ENCODE measurements at places on chromosomes 12 and 14.

GRCh38 chr12:120367924-120368788 lies 808 bp downstream of the MSI1 start:
- DNase-seq: no peak

- no peak for DNase-seq
These were observed 4.2 kb downstream of the ACVR1B start for GRCh38 chr12:51955702-51956101.

- DNase-seq: no peak
These were observed 9.6 kb downstream of the ACADS start for GRCh38 chr12:120735181-120735580.

GRCh38 chr12:77116277-77116676 lies 50.9 kb upstream of the E2F7 start:
- DNase-seq: no peak

DNA sequence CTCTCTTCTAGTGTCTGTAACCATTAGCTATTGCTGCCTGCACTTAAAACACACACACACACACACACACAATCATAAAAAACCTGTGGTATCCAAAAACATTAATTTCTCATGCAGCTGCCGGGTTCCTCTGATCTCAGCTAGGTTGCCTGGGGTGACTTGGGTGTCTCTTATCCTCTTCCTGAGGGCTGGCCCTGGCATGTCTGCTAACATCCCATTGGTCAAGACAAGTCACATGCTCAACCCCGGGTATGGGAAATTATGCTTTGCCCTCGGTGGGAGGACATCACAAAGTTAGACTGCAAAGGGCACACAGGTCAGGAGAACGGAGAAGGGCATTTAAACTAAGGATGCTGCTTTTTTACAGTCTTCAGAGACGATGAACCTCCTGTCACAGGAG lies 55.7 kb downstream of the TRPV4 start:
- DNase-seq: peak; percentile 43

- DNase-seq: no peak
These were observed 2.1 kb upstream of the RNASE13 start for GRCh38 chr14:21036751-21037150.

DNA sequence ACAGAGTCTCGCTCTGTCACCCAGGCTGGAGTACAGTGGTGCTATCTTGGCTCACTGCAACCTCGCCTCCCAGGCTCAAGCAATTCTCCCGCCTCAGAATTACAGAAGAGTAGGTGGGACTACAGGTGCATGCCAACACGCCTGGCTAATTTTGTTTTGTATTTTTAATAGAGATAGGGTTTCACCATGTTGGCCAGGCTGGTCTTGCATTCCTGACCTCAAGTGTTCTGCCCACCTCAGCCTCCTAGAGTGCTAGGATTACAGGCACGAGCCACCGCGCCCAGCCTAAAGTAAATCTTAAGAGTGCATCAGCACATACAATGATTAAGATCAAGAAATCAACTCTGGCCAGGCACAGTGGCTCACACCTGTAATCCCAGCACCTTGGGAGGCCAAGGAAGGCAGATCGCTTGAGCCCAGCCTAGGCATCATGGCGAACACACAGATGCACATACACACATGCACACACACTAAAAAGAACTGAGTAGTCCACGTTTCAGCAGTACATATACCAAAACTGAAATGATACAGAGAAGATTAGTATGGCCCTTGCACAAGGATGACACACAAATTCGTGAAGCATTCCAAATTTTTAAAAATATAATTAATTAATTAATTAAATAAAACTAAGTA lies 65.0 kb downstream of the HECTD1 start:
- DNase-seq: no peak

- DNase-seq: no peak
These were observed 14.7 kb downstream of the OTUB2 start for GRCh38 chr14:94040796-94041195.

DNA sequence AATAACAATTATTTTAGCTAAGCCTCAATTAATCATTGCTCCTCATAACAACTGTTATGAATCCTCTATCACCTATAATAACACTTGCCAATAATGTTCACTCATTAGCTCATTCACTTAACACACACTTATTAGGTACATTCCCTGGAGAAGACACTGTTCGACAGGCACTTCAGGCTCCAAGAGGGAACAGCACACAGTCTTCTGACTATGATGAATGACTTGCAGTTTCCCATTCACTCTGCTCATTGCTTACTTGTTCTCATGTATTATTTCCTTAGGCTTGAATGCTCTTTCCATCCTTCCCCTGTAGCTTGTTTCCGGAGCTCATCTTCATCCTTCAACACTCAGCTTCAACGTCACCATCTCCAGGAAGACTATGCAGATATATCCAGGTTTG lies 437.3 kb downstream of the TMEM132D start:
- DNase-seq: peak; percentile 33

- no peak for DNase-seq
These were observed 590.5 kb upstream of the ATP2B1 start for GRCh38 chr12:90299121-90299520.

DNA sequence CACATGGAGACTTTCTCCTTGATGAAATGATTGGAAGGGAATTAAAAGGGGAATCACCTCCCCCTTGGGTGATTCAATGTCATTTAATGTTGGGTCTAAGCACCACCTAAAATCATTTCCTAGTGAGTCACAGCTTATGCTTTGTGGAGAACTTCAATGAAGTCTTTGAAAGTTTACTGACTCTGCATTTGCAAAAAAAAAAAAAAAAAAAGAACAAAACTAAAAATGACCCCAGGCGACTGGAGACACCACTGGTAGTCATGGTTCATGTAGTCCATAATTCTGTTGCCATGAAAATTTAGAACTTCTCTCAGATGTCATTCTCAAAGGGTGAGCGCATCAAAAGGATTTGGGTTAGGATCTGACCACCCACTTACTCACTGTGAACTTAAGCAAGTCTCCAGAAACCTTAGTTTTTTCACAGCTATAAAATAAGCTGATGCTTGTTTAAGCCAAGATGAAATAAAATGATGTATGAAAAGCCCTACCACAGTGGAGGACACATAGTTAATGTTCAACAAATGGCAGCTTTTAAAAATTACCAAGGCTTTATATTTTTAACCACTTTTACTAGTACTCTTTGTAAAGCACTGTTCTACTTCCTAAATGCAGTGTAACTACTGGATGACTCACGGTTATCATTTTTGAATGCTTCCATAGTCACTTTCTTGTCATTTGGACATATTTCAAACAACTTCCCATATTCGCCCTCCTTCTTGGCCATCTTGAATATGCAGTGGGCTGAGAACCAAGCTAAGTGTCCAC lies 18.1 kb upstream of the KSR2 start:
- no peak for DNase-seq

- DNase-seq: no peak
These were observed 249.1 kb downstream of the ADGRD1 start for GRCh38 chr12:131202592-131203378.

- no peak for DNase-seq
These were observed 12.0 kb downstream of the ADGRD1 start for GRCh38 chr12:130965668-130966067.

- DNase-seq: no peak
These were observed 44.1 kb downstream of the PSEN1 start for GRCh38 chr14:73180385-73180805.
